ENCODE measurements at places on chromosomes 4 and X.

- no peak for DNase-seq
These were observed 14.0 kb upstream of the DUSP9 start for GRCh38 chrX:153633048-153633447.

- no peak for DNase-seq
These were observed 6.8 kb downstream of the MECP2 start for GRCh38 chrX:154090731-154091130.

GRCh38 chrX:1486177-1486576 lies 33.5 kb upstream of the ASMTL start:
- DNase-seq, result no peak

GRCh38 chr4:138209094-138209493 lies 33.1 kb downstream of the SLC7A11 start:
- no peak for DNase-seq

DNA sequence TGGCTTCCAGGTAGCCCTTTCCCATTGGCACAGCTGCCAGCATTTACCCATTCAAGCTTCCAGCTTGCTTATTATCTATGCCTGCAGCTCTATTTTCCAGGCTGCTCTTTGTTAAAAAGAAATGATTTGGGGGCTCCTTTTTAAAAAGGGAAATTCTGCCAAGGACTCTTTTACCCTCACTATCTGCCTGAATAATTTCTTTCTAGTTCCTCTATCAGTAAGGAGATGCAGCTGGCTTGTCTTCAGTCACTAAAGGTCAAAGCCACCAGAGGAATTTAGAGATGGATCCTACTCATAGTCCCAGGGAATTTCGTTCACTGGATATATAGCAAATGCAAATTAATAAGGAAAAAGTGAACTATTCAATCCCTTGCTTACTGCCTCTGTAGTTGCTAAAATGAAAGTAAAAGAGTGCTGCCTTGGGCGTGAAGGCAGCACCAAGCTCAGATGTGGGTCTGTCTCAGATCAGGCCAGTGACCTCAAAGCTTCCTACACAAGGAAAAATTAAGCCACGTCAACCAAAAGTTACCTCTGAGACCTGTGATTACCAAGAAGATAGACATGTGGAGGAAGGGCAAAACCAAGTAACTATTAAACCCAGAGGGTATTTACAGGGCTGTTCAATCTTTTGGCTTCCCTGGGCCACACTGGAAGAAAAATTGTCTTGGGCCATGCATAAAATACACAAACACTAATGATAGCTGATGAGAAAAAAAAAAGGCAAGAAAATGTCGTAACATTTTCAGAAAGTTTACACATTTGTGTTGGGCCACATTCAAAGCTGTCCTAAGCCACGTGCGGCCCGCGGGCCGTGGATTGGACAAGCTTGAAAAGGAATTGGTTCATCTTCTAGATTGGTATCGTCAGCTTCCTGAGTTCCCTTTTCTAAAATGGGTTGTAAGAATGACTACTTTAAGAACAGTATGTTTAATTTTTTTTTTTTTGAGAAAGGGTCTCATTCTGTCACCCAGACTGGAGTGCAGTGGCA lies 5.3 kb downstream of the ARSF start:
- DNase-seq, result no peak

Data from SK-N-MC (cell line).